ENCODE measurements at places on chromosomes 1 and 21.
A peak's percentile ranks its signal among the peaks of the same experiment; 100 is the strongest.

- DNase-seq, result no peak
These were observed 100.2 kb downstream of the LTN1 start for GRCh38 chr21:28892199-28893111.

GRCh38 chr1:77994117-77994705 lies 10.5 kb upstream of the DNAJB4 start:
- DNase-seq, result no peak

DNA sequence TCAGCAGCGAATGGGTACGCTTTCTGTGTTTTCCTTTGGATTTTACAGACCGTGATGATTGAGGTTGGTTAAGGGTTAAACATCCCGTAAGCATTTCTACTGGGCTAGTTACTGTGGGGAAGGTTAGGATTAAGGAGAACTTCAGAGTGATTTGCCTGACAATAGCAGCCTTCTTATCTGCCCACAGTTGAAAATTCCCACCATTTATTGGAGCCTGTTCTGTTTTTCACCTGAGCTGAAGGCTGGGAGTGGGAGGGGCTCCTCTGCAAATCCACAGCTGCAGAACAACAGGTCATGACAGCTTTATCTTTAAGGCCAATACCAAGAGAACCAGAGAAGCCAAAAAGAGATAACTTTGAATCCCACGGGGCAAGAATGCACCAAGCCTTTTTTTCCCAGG lies 168.6 kb downstream of the KAZN start:
- no peak for DNase-seq

GRCh38 chr1:216210081-216210480 lies 213.2 kb downstream of the USH2A start:
- no peak for DNase-seq

- DNase-seq, result peak; percentile 51
These were observed 33.5 kb upstream of the IL19 start for GRCh38 chr1:206736878-206737728.

DNA sequence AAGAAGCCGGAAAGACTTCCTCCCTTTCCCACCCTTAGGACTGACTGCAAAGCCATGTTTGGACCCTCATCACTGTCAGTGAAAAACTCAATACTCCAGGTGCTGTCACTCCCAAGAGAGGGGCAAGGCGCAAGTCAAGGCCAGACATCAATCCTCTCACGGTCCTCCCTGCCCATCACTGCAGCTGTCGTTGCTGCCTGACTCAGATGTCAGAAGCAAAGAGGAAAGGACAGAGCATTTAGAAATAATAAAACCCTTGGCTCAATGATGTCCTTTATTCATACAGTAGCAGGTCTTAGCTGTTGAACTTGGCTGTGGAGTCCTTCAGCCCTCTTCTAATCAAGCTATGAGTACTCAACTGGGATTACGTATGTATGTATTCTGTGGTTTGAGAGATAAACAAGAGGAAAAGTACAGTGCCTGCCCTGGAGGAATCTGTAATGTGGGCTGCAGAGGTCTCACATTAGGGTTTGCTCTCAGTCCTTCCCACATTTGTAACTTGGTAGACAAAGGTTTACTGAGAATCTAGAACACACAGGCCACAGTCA lies 13.5 kb downstream of the SUSD4 start:
- no peak for DNase-seq

DNA sequence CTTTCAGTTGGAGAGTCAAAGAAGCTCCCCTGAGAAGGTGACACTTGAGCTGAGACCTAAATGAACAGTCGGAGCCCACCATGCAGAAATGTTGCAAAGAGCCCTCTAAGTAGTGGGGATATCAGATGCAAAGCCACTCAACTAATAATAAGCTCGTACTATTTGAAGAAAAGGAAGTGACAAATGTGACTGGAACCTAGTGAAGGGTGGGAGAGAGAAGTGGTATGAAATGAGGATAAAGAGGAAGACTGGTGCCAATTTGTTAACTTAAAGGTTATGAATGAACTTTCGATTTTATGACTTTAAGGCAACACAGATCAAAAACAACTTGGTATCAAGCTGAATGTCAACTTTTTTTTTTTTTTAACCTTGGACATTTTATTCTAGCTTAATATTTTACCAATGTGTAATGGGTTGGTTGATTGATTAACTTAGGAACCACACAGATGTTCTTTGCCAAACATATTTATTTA lies 14.7 kb downstream of the LYPLAL1 start:
- no peak for DNase-seq

- DNase-seq, result no peak
These were observed 252.4 kb downstream of the TOMM20 start for GRCh38 chr1:234875953-234876855.

GRCh38 chr1:71298633-71299032 lies 217.8 kb upstream of the ZRANB2 start:
- DNase-seq, result no peak

All from stimulated activated CD4-positive, alpha-beta T cell treated with anti-CD3 and anti-CD28 coated beads, TNF-alpha, amount 100 ng/mL, for 1 hour (primary cell).